Left renal pelvis (tissue), 4 donors: ENCODE measurements at places on chromosomes 11 and 22. TPM values are rescaled to one million over a fixed set of nuclear protein-coding genes. Genes with fewer than 3 reads are reported as not detected.
A peak's percentile ranks its signal among the peaks of the same experiment; 100 is the strongest.

SMIM35 gene
- polyA plus RNA-seq = 0.35 TPM

WNT11 gene
- 6.3 TPM for polyA plus RNA-seq

OR10D3 gene
- polyA plus RNA-seq = not detected

TMEM126B gene
- 67.2 TPM for polyA plus RNA-seq

MMP13 gene
- 0.14 TPM for polyA plus RNA-seq

SHISA8 gene
- polyA plus RNA-seq = 0.49 TPM

DNA sequence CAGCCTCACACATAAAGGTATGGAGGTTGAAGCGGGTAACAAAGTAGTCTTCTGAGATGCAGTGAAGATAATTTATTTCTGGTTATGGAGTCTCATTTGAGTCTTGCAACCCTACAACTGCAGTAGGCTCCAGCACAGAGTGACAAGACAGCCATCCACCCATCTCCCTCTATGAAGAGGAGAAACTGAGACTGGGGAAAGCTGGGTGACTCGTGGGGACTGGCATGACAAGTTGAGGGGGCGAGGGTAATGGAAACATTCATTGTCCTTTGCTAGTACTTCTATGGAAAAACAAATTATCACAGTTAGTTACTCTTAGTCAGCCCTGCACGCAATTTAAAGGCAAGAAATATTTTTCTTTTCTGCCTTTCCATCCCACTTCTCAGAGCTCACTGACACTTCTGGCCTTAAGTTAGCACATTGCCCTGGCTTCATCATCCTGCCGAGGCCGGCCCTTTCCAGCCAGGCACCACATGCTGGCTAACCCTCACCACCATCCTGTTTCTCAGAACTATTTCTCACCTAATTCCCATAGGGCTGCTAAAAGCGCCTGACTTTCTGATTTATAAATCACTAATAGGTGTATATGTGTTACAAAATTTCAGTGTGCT lies 361.1 kb downstream of the ETS1 start:
- DNase-seq = no peak

GRCh38 chr11:129595038-129595962 lies 219.7 kb downstream of the BARX2 start:
- DNase-seq = no peak

- no peak for DNase-seq
Observed at GRCh38 chr11:116715383-116715782, 57.4 kb downstream of the BUD13 start.

GRCh38 chr11:44949160-44950030 lies 1.3 kb downstream of the TP53I11 start:
- DNase-seq = no peak

GRCh38 chr11:66112601-66113499 lies 42.8 kb downstream of the PACS1 start:
- no peak for DNase-seq

DNA sequence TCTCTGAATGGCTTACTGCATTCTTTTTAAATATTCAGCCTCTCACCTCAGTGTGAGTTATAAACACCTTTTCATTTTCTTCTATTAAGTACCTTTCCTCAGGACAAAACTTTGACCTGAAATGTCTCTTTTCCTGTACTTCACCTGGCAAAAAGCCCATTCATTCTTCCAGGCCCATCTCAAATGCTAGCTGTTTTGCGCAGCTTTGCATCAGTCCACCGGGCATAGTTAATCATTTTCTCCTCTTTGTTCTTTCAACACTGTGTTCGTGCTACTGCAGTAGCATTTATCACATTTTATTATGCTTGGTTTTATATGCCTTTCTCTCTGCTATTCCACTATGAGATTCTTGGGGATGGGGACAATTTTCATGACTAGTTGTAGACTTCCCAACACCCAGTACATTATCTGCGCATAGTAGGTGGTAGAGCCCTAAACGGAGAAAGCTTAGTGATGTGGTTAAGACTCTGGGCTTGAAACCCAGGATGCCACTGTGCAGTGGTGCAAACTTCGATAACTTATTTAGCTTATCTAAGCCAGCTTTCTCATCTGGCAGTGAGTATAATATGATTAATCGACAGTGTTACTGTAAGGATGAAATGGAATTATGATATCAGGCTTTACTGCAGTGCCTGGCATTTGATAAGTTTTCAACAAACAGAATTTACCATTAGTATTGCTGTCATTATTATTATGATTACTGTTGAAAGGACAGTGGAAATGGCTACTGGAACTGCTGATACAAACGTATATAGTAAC lies 695.7 kb downstream of the NELL1 start:
- DNase-seq = no peak

DNA sequence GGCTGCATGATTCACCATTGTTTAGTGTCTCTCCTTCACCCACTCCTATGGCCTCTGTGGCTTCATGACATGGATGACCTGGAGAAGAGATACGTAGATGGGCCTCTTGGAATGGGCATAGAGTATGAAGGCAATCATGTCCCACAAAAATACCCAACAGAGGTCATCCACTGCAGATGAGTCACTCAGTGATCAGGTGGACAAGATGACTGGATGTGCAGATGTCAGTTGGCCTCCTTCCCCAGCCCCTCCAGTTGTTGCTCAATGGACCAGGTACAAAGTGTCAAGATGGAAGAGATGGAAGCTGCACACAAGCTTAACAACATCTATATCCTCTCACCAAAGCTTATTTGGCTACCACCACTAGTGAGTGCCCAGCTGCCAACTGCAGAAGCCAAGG lies 41.0 kb upstream of the CLPB start:
- DNase-seq = no peak

GRCh38 chr11:1549338-1550330 lies 22.4 kb downstream of the DUSP8 start:
- DNase-seq = no peak

DNA sequence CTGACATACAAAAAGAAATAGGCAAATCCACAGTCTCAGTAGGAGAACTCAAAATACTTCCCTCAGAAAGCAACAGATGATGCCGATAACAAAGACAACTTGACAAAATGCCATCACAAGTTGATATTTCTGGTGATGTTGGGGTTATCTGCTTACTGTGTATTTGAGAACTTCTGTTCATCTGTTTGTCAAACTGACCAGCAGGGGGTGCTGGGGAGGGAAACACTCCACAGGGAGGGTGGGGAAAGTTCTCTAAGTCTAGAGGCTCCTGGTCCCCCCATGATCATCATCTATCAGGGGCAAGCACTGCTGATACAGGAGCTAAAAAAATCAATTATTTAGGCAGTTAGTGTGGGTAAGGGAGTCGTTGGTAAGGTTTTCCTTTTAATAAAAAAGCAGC lies 19.2 kb downstream of the GLYATL1 start:
- DNase-seq = no peak

- DNase-seq = peak; percentile 53
Observed at GRCh38 chr11:76410851-76411357, 29.8 kb downstream of the GVQW3 start.

- no peak for DNase-seq
Observed at GRCh38 chr22:19654338-19654987, 59.8 kb upstream of the SEPTIN5 start.

DNA sequence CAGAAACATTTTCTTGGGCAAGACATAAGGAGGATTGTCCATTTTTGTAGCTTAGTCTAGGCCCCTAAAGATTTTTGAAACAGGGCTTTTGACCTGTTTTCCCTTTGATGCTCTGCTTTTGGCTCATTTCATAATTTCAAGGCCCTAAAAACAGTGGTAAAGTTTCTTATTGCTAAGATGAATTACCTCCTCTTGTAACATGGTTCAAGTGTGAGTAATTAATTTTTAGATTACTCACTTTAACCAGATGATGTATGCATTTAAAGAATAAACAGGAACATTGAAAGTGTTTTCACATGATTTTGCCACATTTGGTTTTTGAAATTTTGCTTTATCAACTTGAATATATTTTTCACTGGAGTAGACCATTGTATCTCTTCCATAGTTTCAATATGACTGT lies 1.2 kb downstream of the RAG2 start:
- DNase-seq = no peak

- DNase-seq = no peak
Observed at GRCh38 chr11:13297917-13298356, 20.3 kb downstream of the BMAL1 start.

GRCh38 chr11:134908583-134908982 lies 496.5 kb upstream of the B3GAT1 start:
- DNase-seq = no peak

- DNase-seq = no peak
Observed at GRCh38 chr11:23288003-23288783, 427.9 kb upstream of the CCDC179 start.

- no peak for DNase-seq
Observed at GRCh38 chr22:26651815-26652214, 5.6 kb upstream of the MIAT start.

GRCh38 chr11:26992031-26992541 lies 1.8 kb upstream of the FIBIN start:
- no peak for DNase-seq

GRCh38 chr22:31681349-31682345 lies 19.6 kb upstream of the PISD start:
- DNase-seq = no peak

GRCh38 chr11:67606093-67606491 lies 644 bp upstream of the NDUFV1 start:
- DNase-seq = no peak

GRCh38 chr11:102539567-102539966 lies 9.0 kb upstream of the MMP7 start:
- no peak for DNase-seq
